ENCODE measurements at places on chromosomes 6 and 20.

GRCh38 chr6:118220429-118221128 is 313.5 kb downstream of the SLC35F1 start:
- DNase-seq = no peak

GRCh38 chr6:154408891-154409500 is 52.4 kb upstream of the IPCEF1 start:
- DNase-seq = no peak

DNA sequence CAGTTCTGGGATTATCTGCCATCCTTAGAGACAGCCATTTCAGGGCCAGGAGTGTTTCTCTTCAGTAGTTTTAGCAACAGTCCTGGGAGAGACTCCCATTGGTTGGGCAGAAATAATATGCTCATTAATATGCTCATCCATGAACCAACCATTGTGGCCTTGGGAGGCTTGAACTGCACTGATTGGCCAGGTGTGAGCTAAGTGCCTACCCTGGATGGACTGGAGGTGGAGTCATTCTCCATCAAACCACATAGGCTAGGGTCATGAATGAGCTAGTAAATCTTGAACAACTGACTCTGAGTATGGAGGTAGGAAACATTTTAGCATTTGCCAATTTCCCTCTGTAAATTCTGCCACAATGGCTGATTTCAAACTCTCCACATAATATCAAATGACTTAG is 70.2 kb upstream of the ZFP64 start:
- no peak for DNase-seq

GRCh38 chr6:129469070-129469662 is 240.8 kb downstream of the ARHGAP18 start:
- no peak for DNase-seq

GRCh38 chr6:28125401-28125800 is 992 bp downstream of the ZSCAN16 start:
- no peak for DNase-seq

DNA sequence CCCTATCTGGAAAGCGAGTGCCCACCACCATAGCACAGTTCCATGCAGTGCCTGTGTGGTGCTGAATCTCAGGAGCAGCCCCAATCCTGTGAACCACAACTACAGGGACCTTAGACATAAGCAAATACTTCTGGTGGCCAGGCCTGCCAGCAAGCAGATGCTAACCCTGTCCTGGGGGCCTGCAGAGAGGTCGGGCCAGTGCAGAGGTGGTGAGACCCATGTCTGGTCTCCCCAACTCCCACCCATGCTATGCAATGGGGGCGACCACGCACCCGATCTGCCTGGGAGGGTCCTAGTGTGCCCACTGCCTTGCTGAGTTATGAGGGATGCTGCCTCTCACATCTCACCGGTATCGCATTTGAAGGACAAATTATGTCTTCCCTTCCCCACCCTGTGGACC is 151.6 kb upstream of the ZNF337 start:
- DNase-seq = no peak

- DNase-seq = no peak
These were observed 878.6 kb upstream of the CITED2 start for GRCh38 chr6:140253096-140253495.

- no peak for DNase-seq
These were observed 28.8 kb downstream of the FAM229B start for GRCh38 chr6:112116221-112116620.

GRCh38 chr6:153484056-153484455 is 353.0 kb upstream of the RGS17 start:
- no peak for DNase-seq

- no peak for DNase-seq
These were observed 83.4 kb downstream of the PRKN start for GRCh38 chr6:162644153-162644552.

DNA sequence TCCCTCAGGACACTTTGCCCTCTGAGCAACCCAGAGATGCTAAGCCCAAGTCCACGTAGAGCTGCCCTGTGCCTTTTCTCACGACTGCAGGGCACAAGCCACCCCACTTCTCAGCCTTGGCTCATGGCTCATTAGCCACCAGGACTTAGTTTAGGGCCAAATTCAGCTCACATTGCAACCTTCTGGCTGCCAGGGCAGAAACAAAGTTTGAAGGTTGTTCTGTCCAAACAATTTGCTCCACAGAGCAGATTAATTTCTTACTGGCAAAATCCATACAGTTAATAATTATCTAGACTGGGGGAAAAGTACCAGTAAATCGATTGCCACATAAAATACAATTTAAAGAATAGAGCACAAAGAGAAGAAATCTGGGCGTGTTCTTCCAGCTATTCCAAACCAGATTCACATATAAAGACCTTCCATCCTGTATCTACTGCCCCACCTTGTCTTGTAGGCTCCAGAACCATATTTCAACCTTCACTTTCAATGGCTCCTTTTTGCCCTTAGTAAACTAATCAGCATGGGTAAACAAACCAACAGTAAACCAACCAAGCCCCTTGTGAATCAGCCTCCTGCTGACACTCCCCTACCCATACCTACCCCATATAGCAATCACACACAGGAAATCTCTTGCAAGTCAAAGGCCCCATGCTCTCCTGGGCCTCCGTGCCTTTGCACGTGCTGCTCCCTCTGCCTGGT is 101.9 kb downstream of the QRSL1 start:
- DNase-seq = no peak

DNA sequence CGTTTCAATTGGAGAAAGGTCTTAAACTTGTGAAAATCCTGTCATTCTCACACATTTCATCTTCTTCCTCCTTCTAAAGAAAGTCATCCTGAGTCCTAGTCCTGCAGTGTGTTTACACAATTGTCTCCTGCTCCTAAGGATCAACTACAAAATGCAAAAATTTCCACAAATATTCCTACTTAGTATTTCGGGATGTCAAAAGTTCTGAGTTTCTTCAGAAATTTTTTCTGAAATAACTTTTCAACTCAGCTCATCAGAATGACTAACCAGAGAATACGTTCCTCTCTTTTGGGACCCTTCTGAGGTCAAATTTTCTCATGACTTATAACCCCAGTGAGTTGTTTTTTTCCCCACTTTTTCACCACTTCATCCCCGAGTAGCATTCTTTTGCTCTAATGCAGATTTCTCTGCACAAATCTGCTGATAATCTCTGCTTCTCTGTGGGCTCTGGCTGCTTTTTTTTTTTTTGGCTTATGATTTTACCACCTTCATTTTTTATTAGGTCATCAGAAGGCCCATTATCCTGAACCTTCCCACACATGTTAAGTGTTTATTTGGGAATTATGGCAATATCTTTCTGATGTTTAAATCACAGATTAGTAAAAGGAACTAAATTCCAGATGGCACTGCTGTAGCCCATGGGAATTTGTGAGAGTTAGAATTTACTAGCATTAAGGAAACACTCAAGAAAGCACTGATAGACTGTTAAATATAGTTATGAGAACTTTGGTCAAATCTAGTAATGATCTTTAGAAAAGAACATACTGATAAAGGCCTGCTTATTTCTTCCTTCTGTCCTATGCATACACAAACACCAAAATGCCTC is 41.4 kb downstream of the MAP3K5 start:
- DNase-seq = no peak

GRCh38 chr6:73739096-73739495 is 43.1 kb downstream of the CD109 start:
- DNase-seq = no peak

DNA sequence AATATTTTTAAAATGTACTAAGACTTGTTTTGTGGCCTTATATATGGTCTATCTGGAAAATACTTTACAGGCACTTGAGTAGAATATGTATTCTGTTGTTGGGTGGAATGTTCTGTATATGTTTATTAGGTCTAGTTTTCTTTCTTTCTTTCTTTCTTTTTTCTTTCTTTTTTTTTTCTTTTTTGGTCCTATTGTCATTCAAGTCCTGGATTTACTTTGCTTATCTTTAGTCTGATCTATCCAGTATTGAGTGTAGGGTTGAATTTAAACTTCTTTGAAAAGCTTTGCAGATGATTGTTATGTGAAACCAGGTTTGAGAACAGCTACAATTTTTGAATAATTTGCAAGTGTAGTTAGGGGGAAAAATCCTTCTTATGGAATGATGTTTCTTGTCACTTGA is 67.1 kb upstream of the GRIK2 start:
- no peak for DNase-seq

DNA sequence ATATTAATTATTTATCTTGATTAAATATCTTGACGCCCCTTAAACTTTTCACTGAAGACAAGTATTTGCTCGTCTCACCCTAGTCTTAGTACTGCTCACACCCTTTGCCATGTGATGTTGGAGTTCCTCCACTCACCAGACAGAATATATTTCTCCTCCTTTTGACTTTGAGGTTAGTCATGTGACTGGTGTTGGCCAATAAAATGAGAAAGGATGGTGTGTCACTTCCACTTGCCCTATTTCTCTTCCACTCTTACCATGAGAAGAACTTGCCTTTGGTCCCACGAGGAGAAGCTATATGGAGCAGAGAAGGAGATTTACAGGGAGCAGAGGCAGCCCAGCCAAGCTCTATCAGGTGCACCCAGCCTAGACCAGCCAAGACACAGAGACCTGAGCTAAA is 64.9 kb upstream of the TAB2 start:
- DNase-seq = no peak

GRCh38 chr20:56353356-56353755 is 5.4 kb upstream of the FAM210B start:
- no peak for DNase-seq

DNA sequence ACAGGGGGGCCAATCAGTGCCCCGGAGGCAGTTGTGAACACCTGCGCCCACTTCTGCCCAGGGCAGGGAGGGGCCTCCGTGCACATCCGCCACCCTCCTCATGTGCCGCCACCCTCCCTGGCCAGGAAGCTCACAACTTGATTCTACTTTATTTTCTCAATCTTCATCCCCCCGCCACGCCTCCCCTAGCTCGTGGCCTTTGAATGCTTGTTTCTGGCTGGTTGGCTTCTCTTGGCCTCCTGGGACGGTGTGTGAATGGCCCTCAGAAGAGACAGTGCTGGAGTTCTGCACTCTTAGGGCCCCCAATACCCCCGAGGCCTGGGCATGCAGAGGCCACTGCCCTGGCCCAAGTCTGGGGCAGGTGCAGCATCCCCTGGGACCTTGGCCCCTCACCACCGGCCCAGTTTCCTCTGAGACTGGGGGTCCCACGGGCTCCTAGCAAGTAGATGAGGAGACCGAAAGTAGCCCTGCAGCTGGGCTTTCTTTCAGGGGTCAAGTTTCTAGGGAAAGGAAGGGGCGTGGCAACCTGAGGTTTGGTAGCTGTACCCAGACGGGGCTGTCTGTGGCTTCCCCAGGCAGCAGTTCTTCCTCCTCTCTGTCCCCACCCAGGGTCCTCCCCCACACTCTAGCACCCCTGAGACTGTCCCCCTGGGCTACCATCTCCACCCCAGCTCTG is 1.3 kb downstream of the RGS19 start:
- no peak for DNase-seq

- no peak for DNase-seq
These were observed 454.1 kb upstream of the NOX3 start for GRCh38 chr6:155909710-155910109.

DNA sequence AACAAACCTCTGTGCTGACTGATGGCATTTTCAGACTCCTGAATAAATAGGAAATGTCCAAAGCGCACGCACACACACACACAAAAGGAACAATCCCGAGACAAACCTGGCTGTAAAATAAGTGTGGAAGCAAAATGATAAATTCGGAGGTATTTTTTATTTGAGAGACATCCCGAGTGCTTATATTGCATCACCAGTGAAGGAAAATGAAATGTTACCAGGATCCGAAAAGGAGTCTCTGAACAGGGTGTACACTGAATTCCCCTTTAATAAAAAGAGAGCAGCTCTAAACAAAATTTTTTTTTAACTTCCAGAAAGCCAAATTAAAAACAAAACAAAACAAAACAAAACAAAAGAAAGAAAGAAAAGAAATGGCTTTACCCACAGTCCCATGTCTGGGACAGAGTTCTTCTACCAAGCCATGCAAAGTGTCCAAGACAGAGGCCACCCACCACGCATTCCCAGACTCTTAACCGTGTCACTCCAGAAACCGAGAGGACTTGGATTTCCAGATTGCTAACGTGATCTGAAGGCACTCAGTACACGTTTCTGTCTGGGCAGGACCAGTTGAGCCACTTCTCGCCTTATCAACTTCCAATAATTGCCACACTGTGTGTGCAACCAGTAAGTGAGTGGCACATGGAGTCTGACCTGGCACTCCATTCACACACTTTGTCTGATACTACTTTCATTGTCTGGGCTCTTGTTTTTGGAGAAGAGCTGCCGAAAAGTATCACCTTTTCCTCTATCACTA is 817 bp downstream of the ME1 start:
- DNase-seq = no peak

- no peak for DNase-seq
These were observed 262.8 kb downstream of the FARS2 start for GRCh38 chr6:5524110-5524509.

GRCh38 chr6:5904532-5904931 is 102.2 kb downstream of the NRN1 start:
- DNase-seq = no peak

- no peak for DNase-seq
These were observed 1071.1 kb upstream of the CITED2 start for GRCh38 chr6:140445474-140446004.
